ENCODE measurements at places on chromosomes 3 and 15.
A peak's percentile ranks its signal among the peaks of the same experiment; 100 is the strongest.

DNA sequence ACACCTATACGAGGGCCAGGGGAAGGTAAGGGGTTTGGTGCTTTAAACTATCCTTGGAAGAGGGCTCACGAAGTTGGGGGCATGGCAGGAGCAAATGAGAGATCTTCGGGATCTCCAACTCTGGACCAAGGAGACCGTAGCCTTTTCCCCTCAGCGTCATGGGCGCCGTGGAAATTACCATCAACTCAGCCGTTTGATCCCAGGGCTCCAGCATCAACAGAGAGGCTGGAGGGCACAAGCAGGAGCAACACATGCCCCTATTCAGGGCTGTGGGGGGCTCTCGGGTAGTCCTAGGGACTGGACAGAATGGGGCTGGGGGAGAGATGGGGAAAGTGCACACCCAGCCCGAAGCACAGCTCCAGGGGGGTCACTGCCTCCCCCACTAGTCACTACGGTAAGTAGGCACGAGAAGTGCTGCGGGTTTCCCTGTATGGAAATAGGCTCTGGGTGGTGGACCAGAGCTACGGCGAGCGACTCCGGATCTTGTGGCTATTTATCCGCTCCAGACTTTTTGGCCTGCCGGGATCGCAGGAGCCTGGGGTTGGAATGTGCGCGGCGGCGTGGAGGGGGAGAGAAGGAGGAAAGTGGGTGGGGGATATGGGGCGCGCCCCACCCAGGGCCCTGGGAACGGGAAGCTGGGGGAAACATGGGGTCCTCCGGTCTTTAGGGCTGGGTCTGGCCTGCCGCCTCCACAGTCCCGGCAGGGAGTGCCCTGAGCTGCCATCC lies 539 bp upstream of the LAMB2 start:
- peak; percentile 92 for DNase-seq

DNA sequence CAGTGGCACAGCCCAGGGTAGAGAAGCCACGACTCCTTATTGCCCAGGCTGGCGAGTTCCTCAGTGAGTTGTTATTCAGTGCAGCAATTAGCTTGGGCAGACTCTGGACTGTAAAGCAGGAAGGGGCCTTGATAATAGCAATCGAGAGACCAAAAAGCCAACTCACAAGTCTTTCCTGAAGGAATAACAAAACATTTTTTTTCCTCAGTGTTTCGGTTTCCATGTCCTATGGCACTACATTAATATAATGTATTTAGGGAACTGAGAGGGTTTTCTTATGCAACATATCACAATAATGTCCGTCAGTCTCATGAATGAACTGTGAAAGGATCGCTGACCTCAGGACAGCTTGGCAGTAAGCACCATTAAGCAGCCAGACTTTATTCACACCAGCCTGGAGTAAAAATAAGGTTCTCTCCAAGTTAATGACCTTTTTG lies 248.9 kb upstream of the TBL1XR1 start:
- no peak for DNase-seq

DNA sequence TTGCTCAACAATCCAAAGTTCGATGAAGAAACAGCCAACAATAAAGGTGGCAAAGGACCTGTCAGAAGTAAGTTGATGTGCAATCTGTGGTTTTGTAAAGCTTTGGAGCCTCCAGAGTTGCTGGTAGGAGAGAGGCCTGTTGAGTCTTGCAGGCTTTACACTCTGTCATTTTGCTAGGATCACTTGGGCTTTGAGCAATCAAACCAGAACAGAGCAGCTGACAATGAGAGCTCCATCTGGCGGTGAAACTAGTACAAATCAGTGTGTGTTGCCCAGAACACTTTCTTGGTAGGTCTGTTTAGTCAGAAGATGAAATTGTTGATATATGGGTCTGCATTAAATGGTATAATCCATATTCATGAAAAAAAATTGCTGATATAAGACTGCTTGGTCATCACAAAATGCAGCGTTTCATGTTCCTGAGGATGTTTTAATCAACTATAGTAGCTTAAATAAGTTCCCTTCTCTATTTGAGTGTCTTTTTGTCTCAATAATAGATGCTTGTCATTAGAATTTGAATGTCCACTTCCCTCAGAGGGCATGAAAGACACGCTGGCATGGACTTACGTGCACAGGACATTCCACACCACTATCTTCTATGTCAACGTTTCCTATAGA lies 25.7 kb downstream of the TMOD2 start:
- no peak for DNase-seq

DNA sequence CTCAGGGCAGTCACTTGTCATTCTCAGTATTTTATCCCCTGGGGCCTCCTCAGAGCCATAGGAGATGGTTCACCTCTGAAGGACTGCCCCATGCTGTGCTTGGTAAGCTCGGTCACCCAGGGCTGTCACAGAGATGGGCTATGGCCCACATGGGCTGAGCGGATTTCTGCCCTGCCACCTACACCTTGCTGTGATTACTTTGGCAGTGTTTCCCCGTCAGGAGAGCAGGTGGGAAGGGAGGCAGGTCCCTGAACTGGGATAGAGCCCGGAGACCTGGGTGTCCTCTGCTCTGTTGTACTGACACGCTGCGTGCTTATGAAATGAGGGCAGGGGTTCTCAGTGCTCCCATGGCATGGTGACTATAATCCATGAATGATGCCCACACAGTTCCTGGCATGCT lies 48.9 kb downstream of the APBA2 start:
- DNase-seq, result no peak

- DNase-seq, result no peak
Observed at GRCh38 chr3:11548721-11549131, 95.0 kb downstream of the VGLL4 start.

DNA sequence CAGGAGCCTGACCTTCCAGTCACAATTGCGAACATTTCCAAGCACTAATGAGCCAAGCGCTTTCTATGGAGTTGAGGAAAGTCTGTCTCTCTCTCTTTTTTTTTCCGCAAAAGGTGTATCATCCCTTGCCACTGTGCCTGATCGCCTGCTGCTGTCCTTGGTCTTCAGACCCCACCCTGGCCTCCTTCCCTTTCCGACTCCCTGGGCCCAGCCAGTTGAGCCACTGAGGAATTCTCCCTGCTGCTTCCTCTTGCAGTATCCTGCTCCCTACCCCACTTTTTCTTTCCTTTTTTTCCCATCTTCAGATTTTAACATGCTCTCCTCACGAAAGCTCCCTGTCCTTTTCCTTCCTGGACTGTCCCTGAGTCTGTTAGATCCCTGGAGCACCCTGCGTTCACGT lies 396.5 kb upstream of the C2CD4B start:
- no peak for DNase-seq

DNA sequence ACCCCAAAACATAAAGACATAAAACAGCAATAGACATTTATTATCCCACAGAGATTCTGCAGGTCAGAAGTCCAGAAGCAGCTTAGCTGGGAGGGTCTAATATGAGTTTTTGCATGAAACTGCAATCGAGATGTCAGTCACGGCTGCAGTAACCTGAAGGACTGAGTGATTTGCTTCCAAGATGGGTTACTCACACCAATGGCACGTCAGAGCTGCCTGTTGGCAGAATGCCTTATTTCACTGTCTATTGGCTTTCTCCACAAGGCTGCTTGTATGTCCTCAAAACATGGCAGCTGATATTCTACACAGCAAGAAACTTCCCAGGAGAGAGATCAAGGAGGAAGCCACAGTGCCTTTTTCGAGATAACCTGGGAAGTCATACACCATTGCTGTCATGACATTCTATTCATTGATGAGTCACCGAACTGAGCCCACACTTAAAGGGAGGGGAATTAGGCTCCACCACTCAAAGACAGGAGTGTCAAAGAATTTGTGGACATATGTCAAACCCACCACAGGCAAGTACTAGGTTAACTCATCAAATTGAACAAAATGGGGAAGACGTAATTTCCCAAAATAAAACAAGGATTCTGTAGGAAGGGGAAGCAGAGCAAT lies 122.2 kb downstream of the SYNPR start:
- DNase-seq, result no peak

DNA sequence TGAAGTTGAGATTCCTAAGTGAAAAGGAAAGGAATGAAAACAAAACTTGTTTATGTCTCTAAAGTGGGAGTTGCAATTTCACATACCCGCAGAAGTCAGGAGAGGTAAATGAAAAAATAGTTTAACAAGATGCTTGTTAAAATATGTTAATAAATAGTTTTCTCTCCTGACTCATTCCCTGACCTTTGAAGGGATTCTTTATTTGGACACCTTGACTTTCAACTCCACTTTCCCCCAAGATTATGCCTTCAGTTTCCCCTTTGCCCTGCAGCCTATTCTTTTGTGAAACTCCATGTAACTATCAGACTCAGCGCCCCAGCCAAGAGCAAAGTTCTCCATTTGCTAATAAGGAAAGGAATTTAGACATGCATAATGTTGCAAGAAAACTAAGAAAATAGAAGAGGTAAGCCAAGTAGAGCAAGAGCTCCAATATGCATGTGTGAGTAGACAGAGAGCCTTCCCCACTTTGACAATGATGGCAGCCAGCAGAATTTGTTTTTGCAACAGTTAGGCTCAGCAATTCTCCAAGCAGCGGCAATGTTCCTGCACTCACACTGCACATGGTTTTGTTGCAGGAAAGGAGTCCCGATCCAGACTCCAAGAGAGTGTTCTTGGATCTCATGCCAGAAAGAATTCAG lies 61.2 kb downstream of the CD200 start:
- DNase-seq, result no peak

GRCh38 chr3:23508464-23508863 lies 297.3 kb upstream of the UBE2E1 start:
- DNase-seq, result no peak

- no peak for DNase-seq
Observed at GRCh38 chr3:100928638-100929428, 64.4 kb downstream of the ABI3BP start.

DNA sequence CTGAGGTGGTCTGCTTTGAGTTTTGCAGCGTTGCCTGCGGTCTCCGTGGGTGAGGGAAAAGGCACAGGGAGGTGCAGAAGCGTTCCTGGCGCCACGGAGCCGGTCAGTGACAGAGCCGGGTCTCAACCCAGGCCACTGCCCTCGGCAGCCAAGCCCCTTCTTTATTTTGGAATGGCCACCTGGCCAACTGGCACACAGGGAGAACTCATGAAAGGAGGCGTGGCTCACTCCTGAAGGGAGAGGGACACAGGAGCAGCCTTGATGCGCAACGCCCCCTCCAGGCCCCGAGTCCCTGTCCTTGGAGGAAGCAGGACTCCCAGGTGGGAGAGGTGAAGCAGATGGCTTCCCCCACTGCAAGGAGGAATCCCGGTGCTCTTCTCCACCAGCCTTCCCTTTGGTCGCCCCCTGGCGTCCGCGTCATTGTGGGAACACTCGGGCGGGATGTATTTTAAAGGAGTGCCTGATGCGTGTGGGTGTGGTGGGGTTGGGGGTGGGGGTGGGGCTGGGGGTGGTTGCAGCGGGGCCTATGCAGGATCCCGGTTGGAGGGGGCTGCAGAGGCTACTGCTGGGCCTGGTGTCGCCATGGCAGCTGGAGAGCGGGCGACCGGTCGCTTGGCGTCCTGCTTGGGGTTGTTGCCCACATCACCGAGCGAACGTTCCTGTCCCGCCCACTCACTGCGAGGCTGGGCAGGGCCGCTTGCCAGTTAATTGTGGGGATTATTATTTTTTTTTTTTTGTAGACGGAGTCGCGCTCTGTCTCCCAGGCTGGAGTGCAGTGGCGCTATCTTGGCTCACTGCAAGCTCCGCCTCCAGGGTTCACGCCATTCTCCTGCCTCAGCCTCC lies 32.6 kb downstream of the APBA2 start:
- DNase-seq, result no peak

DNA sequence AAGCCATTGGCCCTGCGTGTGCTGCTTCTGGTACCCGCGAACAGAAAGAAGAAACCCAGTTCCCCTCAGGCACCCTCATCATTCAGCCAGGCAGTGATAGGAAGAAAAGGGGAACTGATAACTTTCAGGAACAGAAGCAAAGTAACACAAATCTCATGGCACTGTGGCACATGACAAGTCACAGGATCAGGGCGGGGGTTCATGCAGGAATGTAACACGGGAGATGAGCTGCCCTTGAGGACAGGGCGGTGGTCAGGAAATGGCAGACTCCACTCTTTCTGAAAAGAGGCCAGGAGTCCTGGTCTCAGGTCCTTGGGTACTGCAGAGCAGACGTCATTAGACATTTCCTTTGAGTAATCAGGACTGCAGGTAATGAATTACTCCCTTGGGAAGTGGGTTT lies 95.5 kb downstream of the CCNL1 start:
- no peak for DNase-seq

- no peak for DNase-seq
Observed at GRCh38 chr3:66361356-66361755, 139.5 kb downstream of the LRIG1 start.

- DNase-seq, result no peak
Observed at GRCh38 chr3:190076136-190076535, 44.6 kb downstream of the P3H2 start.

DNA sequence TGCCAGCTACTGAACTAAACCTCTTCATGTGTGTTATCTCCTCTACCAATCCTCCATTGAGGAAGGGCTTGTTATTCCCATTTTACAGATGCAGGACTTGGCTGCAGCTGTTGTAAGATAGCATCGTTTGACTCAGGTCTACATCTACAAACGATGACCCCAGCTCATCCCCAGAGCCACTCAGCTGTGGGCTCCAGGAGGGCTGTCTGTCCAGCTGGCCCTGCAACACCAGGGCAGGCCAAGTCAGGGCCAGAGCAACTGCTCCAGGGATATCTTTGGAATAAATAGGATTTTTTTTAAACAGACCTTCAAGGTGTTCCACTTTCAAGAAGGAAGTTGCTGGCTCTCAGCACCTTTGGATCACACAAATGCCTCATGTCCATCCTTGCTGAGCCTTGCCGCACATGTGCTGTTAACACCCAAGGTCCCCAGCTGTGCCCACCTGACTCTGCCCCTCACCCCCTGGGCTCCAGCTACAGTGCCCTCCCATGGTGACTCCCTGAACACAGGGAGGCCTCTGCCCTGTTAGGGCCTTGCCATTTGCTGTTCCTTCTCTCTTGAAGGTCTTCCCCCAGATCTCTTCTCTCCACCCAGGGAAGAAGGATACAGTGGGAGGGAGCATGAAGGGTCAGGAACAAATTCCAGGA lies 31.0 kb downstream of the ALDH1L1 start:
- DNase-seq, result no peak

- no peak for DNase-seq
Observed at GRCh38 chr15:52575072-52575471, 6.2 kb upstream of the ARPP19 start.

- no peak for DNase-seq
Observed at GRCh38 chr15:36748366-36749115, 169.1 kb downstream of the CDIN1 start.

DNA sequence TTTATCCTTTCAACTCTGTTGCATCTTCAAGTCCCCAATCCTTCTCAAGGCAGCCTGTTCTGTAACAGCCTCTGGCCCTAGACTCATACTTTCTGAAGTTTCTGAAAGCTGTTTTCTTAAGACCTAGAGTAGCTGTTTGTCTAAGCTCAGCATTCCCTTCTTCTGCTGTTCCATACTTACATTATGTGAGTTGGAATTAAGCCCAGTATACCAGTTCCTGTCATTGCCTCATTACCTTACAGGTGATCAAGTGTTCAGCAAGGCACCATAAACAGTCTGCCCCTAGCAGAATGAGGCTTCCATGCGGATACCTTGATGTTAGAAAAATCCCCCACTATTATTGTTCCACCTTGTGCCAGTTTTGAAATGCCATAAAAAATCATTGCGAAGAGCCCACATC lies 180.6 kb downstream of the PLCL2 start:
- DNase-seq, result no peak

All from Right ventricle myocardium superior (tissue), 1 donor.